Mesenchymal stem cell (in vitro differentiated cells and primary cell): ENCODE measurements at places on chromosomes 1 and 21.
A peak's percentile ranks its signal among the peaks of the same experiment; 100 is the strongest.

GRCh38 chr21:14448784-14449183, 65.8 kb upstream of the HSPA13 start:
- no peak for DNase-seq
- no peak overlapping the region for H3K27ac ChIP-seq
- no peaks in the 10 kb centered on the region for H3K4me1 ChIP-seq
- no peak overlapping the region for H3K4me3 ChIP-seq
- no peaks in the 10 kb centered on the region for H3K27me3 ChIP-seq

DNA sequence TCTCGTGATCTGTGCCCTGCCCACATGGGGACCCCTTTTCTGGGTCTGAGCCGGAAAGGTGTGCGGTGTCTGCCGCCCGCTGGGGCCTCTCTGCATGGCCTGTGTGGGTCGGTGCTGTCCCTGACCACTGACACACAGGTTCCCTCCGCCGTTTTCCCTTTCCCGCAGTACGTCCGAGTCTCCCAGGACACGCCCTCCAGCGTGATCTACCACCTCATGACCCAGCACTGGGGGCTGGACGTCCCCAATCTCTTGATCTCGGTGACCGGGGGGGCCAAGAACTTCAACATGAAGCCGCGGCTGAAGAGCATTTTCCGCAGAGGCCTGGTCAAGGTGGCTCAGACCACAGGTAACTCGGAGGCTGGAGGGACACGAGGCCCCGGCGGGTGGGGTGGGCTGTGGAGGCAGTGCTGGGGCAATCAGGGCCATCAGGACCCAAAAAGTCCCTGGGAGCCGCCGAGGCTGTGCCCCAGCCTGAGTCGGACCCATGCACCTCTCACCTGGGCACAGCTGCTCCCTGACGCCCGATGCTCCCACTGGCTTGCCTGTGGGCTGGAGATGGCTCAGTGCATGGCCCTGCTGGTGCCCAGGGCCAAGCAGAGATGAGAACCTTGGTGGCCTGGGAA, 13.3 kb downstream of the TRPM2 start:
- no peak overlapping the region for H3K4me3 ChIP-seq
- no peaks in the 10 kb centered on the region for H3K36me3 ChIP-seq
- H3K27ac ChIP-seq, result no peak overlapping the region

DNA sequence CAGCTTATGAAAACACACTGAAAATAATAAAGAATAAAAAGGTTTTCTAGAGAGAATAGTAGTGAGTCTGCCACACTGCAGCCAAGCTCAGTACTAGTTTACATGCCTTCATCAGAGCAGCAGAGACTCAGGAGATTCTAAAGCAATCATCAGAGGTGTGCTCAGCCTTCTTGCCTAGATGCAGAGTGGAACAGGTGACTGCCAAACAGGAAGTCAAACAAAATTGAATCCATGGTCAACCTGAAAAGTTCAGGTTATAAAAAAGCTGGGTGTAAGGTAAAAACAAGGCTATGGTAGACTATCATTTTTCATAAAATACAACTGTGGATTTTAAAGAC, 165.3 kb upstream of the C1orf105 start:
- no peak overlapping the region for H3K4me3 ChIP-seq
- H3K4me1 ChIP-seq, result no peaks in the 10 kb centered on the region
- DNase-seq, result no peak
- peak overlapping the region; percentile 98 for H3K27ac ChIP-seq
- H3K27me3 ChIP-seq, result no peaks in the 10 kb centered on the region

DNA sequence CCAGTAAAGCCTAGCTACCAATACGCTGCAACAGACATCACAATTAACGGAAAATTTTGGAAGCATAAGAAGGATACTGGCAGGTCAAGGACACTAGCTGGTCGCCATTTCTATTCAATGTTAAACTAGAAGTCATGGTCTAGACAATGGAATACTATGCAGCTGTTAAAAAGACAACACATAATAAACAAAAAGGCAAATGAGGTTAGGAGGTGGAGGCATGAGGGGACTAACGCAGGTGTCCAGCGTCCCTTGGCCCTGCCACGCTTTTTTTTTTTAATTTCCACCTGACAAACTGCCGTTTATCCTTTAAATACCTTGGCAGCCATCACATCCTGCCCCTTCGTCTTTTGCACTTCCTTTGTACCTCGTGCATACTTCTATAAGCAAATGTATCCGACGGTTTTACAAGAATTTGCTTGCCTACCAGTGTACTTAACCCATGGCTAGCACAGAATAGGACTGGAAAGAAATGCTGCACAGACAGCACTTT, 698 bp upstream of the SLC22A15 start:
- no peaks in the 10 kb centered on the region for H3K27me3 ChIP-seq
- no peaks in the 10 kb centered on the region for H3K36me3 ChIP-seq
- peaks cover 10% of the 10 kb centered on the region for H3K4me1 ChIP-seq
- H3K27ac ChIP-seq, result peak overlapping the region; percentile 39

GRCh38 chr1:184635347-184635979, 119.2 kb downstream of the EDEM3 start:
- DNase-seq, result peak; percentile 76
- H3K4me1 ChIP-seq, result no peaks in the 10 kb centered on the region
- H3K4me3 ChIP-seq, result no peak overlapping the region
- H3K27me3 ChIP-seq, result no peaks in the 10 kb centered on the region

DNA sequence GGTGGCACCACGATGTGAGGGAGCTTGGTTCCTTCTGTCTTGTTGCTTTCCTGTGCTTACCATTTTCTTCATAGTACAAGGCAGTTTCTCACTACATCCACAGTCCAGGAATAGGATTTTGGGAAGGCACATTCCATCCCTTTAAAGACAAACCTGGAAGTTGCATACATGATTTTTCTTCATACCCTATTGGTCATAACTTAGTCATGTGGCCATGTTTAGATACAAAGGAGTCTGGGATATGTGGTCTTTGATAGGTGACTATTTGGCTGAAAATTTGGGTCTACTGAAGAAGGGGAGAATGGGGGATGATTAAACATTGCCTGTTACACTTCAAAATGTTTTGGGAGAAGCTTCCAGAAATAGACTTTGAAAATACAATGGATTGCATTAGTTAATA, 7.0 kb downstream of the DYRK1A start:
- no peak for DNase-seq
- no peaks in the 10 kb centered on the region for H3K36me3 ChIP-seq
- no peaks in the 10 kb centered on the region for H3K27me3 ChIP-seq
- no peak overlapping the region for H3K4me3 ChIP-seq
- H3K27ac ChIP-seq, result peak overlapping the region; percentile 53

GRCh38 chr21:42317341-42317741, 2.1 kb upstream of the TFF3 start:
- peaks cover 61% of the 10 kb centered on the region for H3K4me1 ChIP-seq
- DNase-seq, result no peak
- H3K27me3 ChIP-seq, result no peaks in the 10 kb centered on the region
- H3K36me3 ChIP-seq, result peaks cover 8% of the 10 kb centered on the region

- H3K36me3 ChIP-seq, result no peaks in the 10 kb centered on the region
- peaks cover 3% of the 10 kb centered on the region for H3K4me1 ChIP-seq
- H3K4me3 ChIP-seq, result peak overlapping the region; percentile 73
- H3K27ac ChIP-seq, result no peak overlapping the region
- H3K27me3 ChIP-seq, result no peaks in the 10 kb centered on the region
These were observed 9.9 kb upstream of the CFHR4 start for GRCh38 chr1:196877964-196878363.

DNA sequence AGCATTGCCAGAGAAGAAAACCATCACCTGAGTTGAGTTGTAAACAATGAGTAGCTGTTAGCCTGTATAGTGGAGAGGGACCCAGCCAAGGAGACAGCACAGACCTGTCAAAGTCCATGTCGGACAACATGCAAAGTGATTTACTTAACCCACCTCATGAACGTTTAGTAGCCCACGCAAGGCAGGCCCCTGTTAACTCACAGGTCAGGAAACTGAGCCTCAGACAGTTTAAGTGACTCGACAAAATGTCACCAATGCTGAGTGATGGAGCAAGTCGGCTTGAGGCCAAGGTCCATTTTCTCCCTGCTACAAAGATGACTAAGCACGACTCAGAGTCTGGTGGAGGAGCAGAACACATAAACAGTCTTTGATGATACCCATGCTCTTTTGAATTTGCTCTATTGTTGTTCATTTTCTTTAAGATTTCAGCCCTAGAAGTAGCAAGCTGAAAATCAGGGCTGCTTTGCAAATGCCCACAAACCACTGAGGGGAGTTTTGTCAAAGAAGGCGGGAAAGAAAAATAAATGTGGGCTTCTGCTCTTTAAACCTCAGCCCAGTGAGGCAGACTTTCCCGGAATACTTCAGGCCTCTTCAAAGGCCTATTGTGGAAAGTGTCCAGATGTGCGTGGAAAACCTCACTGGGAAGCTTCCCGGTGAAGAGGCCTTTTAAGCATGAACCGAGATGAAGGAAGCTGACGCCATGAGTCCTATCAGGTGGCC, 83.8 kb upstream of the HOOK1 start:
- H3K27me3 ChIP-seq, result no peaks in the 10 kb centered on the region
- DNase-seq, result peak; percentile 97
- peaks cover 2% of the 10 kb centered on the region for H3K4me1 ChIP-seq
- peak overlapping the region; percentile 86 for H3K27ac ChIP-seq
- H3K36me3 ChIP-seq, result no peaks in the 10 kb centered on the region

DNA sequence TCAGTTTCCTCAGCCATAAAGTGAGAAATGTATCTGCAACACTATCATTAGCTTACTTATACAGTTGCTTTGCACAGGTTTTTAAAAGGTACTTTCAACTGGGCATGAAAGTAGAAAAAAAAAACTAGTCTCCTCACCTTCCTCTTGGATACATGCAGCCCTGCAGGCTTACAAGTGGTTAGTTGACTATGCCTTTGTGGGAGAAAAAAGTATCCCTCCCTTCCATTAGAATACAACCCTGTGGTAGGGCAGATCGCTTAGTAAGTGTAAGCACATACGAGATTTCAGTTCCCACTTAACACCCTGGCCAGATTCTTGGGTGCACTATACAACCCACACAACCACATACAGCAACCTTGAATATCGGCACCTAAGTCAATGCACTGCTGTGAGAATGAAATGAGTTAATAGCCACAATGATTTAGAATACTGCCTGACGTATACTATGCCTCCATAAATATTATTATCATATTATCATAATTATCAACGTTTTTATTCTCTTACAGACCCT, 54.7 kb downstream of the PIGK start:
- no peak overlapping the region for H3K27ac ChIP-seq
- no peak for DNase-seq
- no peaks in the 10 kb centered on the region for H3K27me3 ChIP-seq
- peaks cover 38% of the 10 kb centered on the region for H3K36me3 ChIP-seq
- no peaks in the 10 kb centered on the region for H3K4me1 ChIP-seq

- no peak for DNase-seq
- H3K27me3 ChIP-seq, result no peaks in the 10 kb centered on the region
- no peaks in the 10 kb centered on the region for H3K36me3 ChIP-seq
- peaks cover 3% of the 10 kb centered on the region for H3K4me1 ChIP-seq
- no peak overlapping the region for H3K27ac ChIP-seq
These were observed 15.7 kb upstream of the IGSF21 start for GRCh38 chr1:18091660-18092446.

GRCh38 chr1:226655251-226656163, 83.6 kb downstream of the ITPKB start:
- H3K27ac ChIP-seq, result no peak overlapping the region
- H3K4me3 ChIP-seq, result no peak overlapping the region
- peaks cover 36% of the 10 kb centered on the region for H3K4me1 ChIP-seq
- no peak for DNase-seq
- no peaks in the 10 kb centered on the region for H3K27me3 ChIP-seq

DNA sequence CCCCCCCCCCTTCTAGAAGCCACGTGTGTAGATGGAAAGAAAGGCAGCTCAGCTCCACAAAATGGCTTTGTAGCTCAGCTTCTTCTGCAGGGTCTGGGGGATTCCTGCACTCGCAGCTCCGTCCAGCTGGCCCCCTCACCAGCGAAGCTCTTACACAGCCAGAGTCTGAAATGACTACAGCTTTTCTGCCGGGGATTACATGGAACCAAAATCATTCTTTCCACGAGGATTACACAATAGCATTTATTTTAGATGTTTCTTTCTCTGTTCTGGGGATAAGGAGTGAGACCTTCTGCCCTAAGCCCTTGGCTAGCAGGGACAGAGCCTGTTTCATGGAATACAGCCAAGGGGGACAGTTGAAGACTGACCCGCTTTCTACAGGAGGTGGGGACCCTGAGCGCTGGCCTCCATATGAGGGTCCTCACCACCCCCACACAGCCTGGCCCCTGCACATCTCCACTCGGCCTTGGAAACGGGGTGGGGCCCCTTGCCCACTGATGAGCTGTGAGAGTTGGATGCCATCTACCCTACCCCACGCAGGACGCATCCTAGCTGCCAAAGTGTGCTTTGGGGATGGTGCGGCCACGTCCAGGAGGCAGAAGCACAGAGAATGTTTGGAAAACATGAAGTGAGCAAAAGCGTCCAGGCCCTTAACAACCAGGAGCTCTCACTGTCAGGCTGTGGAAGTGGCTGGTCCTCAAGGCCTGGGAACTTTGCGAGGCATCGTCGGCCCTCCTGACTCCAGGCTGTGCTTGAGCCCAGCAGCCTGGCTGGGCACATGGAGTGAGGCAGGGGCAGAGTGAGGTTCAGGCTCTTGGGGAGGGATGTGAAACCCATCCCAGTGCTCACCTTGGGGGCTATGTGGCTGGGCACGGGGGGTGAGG, 14.5 kb downstream of the ACTRT2 start:
- H3K27me3 ChIP-seq, result no peaks in the 10 kb centered on the region
- no peak overlapping the region for H3K4me3 ChIP-seq
- H3K36me3 ChIP-seq, result no peaks in the 10 kb centered on the region
- no peak for DNase-seq
- no peak overlapping the region for H3K27ac ChIP-seq

DNA sequence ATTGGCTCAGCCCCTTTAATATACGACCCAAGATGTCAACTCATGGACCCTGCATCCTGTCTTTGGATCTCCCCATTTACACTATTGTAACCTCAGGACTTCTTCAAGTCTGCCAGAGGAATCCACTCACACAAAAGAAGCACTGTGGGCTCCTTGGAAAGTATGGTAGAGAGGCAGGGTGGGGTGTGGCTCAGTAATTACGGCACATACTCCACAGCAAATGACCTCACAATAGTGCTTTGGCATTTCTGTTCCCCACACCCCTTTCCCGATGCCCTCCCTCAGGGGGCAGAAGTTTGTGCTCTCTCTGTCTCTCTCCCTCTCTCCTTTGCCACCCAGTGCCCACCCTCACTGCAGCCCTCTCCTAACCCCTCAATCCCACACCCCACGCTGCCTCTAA, 27.8 kb upstream of the IFNAR2 start:
- H3K4me1 ChIP-seq, result peaks cover 17% of the 10 kb centered on the region
- DNase-seq, result no peak
- no peak overlapping the region for H3K27ac ChIP-seq
- H3K27me3 ChIP-seq, result no peaks in the 10 kb centered on the region
- no peaks in the 10 kb centered on the region for H3K36me3 ChIP-seq
- H3K4me3 ChIP-seq, result no peak overlapping the region

DNA sequence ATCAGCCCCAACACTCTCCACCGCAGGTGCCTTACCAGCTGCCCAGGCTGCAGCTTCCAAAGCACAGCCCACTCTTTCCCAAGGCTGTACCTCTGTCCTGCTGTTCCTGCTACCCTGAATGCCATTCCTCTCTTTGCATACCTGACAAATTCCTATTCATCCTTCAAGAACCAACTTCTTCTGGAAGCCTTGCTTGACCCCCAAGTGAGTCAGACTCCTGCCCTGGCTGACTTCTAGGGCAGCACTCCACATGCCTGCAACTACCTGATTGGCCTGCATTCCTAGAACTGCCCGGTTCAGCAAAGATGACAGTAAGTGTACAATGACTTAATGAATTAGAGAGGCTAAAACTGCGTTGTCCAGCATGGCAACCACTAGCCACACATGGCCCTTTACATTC, 20.8 kb upstream of the PDZK1IP1 start:
- no peaks in the 10 kb centered on the region for H3K36me3 ChIP-seq
- H3K4me3 ChIP-seq, result no peak overlapping the region
- H3K27me3 ChIP-seq, result peaks cover 4% of the 10 kb centered on the region
- no peak overlapping the region for H3K27ac ChIP-seq
